ENCODE measurements at places on chromosomes 13 and 19.

DNA sequence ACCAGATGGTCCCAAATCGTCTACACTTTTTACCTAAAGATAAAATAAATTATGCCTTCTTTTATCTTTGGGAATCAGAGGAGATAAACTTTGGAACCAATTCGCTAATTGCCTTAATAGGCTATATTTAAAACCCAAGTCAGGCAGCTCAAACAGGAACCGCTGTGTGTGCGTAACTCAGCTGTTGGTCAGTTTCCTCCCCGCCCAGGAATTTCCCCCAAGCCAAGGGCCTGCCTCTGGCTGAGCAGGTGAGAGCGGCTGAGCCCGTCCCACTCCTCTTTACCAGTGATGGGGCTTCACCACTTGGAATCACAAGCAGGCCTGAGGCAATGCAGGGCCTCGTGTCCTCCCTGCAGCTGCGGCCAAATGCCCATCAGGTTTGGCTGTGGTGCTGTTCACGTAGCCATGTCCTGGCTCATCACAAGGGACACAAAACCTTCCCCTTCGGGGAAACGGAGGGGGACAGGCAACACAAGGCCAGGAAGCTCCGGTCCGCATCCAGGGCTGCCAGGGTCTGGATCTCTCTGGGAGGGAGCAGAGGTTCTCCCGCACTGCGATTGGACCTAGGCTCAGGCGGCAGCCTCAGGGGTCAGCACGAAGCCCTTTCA lies 503 bp upstream of the SLC7A9 start:
- no peak for DNase-seq

DNA sequence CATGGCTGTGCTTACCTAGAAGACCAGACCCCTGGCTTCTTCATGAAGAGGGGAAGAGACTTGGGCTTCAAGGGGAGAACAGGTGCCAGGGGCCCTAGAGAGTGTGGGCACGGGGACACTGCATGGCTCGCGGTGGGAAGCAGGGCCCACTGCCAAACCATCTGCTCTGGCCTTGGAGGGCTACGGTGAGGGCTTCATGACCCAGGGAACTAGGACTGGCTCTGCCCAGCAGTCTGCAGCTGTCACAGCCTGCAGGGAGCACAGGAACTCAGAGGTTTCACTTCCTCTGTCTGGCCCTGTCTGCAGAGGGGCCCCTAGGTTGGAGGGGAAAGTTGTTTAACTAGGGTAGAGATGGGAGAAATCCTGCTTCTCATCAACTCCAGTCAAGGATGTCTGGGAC lies 4.3 kb downstream of the ERCC1 start:
- DNase-seq: no peak

GRCh38 chr13:31184981-31185645 lies 14.7 kb upstream of the B3GLCT start:
- DNase-seq: no peak

- DNase-seq: peak; percentile 62
These were observed 907 bp downstream of the KDELR1 start for GRCh38 chr19:48390188-48391099.

GRCh38 chr13:100388923-100389322 lies 199.7 kb downstream of the GGACT start:
- no peak for DNase-seq

- DNase-seq: no peak
These were observed 320.1 kb downstream of the DACH1 start for GRCh38 chr13:71546881-71547280.

- no peak for DNase-seq
These were observed 5.0 kb upstream of the MTMR6 start for GRCh38 chr13:25292301-25292700.

- DNase-seq: no peak
These were observed 222.8 kb upstream of the OBI1 start for GRCh38 chr13:78881751-78882150.

DNA sequence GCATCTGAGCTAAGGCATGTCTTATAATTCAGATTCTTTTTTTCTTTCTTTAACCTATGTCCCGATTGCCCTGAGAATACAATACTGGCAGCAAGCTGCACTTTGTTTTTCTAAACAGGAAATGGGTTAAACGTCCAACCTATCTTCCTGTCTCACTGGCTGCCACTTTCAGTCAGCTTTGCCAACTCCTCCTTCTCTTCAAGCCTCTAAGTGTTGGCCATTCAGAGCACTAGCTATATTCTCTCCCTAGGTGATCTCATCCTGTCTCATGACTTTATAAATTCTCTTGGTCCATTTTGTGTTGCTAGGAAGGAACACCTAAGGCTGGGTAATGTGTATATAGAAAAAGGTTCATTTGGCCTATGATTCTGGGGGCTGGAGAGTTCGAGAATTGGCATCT lies 109.5 kb upstream of the TSC22D1 start:
- DNase-seq: no peak

DNA sequence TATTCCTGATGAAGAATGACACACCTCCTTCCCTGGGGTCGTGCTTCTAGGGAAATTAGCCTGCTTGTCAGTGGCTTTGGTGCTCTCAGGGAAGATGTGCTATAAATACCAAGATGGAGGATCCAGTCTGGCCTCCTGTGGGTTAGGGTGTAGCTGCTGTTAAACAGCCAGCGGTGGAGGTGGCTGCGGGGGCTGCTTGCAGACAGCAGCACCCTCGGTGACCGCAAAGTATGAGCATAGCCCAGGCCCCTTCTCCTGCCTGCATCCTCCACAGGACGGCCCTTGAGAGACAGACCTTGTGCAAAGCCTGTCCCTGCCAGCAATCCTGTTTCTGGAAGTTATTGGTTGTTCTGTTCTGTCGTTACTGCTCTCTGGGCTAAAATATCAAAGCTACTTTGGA lies 11.4 kb downstream of the VSTM2B start:
- no peak for DNase-seq

DNA sequence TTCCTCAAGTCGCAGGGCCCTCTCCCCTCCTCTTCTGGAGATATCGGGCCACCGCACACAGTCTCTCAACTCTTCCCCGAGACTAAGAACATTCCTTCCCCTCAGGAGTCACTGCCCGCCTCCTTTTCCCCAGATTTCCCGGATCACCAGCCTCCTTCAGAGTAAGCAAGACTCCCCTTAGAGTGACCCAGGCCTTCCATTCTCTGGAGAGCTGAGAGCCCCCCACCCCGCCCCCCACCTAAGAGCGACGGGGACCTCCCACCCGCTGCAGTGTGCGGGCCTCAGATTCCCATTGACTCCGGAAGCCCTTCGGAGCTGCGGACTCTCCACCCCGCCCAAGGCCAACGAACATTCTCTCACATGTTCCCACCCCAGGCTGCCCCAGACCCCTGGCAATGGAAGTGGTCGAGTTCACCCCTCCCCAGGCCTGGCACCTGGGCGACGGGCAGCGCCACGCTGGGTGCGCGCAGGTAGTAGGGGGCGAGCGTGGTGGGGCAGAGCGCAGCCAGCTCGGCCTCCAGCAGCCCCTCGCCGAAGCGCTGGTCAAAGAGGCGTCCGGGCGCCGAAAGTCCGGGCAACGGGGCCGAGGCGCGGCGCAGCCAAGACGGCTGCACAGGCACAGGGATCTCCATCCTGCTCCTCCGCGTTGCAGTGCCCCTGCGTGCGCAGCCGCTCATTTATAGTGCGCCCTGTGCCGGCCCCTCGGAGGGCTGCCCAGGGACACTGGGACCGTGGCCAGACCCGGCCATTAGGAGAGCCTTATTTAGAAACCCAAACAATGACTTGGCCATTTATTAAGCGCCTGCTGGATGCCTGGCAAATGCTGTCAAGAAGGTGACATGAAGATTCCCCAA lies at the start of gene HSPB6:
TSS of gene HSPB6 (minus strand) at position 653 of the 854 bp plus-strand sequence. CDS start at position 632, 21 bp downstream.
- DNase-seq: peak; percentile 64

DNA sequence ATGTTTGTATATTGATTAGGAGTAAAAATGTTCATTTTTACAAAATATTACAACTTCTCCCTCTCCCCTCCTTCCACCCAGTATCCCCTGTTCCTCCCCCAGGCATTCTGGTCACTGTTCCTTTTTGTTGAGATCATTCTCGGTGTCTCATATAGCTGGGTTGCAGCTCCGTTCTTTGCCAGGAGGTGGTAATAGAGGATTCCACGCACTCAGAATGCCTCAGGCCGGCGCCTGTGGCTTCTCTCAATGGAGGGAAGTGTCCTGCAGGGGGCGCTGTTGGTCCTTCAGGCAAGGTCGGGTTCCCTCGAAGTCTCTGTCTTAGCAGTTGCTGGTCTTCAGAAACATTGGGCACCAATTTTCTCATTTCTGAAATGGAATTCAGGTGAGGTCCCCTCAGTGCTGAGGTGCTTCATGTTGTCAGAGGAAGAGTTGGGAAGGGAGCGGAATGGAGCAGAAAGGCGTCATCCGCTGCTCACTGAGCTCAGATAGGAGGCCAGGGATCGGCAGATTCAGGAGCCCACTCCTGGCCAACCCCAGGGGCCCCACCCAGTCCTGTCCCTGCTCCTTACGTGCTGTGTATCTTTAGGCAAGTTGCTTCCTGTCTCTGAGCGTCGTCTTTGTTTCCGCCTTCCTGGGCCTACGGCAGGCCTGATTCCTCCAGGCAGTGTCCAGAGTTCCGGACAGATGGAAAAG lies 10.3 kb upstream of the GARIN5A start:
- peak; percentile 36 for DNase-seq

DNA sequence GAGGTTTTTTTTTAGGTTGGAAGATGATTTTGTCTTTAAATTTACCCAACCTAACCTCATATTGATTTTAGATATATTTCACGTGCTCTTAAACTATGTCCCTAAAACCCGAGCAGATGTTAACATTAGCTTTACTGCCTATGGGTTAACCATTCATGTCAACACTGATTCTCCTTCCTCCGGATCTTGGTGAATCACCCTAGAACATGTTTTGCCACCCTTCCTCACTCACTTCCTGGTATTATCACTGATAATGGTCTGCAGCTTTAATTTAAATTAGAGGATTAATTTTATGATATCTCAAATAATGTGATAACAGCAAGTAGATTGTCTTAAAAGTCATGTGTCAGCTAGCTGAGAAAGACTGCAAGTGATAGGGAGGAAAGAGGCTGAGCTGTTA lies 31.9 kb downstream of the HTR2A start:
- DNase-seq: no peak

DNA sequence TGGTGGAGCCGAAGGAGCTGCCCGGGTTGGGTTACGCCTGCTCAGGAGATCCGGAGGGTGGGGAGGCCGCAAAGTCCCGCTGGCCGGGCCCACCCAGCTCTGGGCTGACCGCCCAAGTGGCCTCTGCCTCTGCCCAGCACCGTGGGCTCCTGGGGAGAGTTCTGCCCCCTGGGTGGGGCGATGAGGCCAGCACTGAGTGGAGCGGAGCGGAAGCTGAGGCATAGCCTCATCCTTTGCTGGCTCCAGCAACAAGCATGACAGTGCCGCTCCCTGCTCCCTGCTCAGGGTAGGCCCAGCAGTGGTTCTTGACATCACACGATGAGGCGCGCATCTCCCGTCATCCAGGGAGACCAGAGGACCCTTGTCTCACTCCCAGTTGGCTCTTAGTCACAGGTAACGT lies 22.5 kb downstream of the CCDC8 start:
- no peak for DNase-seq
